ENCODE measurements at places on chromosomes 6 and 20.
A peak's percentile ranks its signal among the peaks of the same experiment; 100 is the strongest.

- DNase-seq, result no peak
Measured at GRCh38 chr6:150705392-150705791, 105.7 kb downstream of the PLEKHG1 start.

DNA sequence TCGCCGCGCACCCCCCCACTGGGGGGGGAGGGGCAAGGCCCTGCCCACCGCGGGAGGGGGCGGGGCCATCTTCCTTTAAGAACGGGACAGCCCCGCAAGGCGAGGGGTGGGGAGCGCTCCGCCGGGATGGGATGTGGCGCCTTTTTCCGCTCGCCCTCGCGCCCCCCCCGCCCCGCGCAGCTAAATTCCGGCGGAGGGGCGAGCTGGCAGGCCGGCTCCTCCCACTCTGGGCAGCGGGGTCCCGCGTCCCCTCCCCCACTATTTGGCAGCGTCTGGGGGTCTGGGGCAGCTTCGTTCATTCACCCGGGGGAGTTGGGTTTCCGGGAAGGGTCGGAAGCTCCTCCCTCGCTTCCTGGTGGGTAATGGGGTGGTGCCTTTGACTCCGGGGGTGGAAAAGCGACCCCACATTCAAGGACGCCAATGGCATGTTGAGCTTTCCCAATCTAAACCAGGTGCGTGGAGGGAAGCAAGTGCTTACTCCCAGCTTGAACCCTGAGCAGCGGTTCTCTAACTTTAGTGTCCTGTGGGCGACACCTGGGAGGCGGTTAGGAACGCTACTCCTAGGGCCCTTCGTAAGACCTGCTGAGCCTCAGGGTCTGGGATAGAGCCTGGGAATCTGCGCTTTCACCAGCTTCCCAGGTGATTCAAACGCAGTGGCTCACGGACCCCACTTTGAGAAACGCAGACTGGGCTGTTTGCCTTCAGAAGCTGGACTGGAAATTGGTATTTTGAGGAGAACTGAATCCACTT is 927 bp downstream of the ASXL1 start:
- peak; percentile 74 for DNase-seq

- no peak for DNase-seq
Measured at GRCh38 chr20:4061987-4062386, 46.6 kb upstream of the RNF24 start.

DNA sequence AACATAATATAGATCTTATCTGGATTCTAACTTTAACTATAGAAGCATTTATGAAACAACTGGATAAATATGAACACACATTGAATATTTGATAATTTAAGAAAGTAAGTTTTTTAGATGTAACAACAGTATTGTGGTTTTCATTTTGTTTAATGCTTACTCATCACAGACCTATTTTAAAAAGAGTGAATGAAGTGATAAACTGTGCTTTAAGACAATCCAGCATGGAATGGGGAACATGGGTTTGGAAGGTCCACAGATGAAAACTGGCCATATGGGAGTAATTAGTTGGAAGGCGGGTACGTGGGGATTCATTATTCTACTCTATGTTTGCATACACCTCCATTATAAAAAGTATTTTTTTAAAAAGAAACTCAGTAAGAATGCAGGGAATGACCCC is 21.2 kb downstream of the EPB41L2 start:
- DNase-seq, result no peak

- DNase-seq, result no peak
Measured at GRCh38 chr6:15364401-15365037, 118.7 kb downstream of the JARID2 start.

- DNase-seq, result no peak
Measured at GRCh38 chr6:163999475-164000125, 585.1 kb downstream of the QKI start.

- DNase-seq, result no peak
Measured at GRCh38 chr6:151701911-151702562, 105.4 kb upstream of the ESR1 start.

DNA sequence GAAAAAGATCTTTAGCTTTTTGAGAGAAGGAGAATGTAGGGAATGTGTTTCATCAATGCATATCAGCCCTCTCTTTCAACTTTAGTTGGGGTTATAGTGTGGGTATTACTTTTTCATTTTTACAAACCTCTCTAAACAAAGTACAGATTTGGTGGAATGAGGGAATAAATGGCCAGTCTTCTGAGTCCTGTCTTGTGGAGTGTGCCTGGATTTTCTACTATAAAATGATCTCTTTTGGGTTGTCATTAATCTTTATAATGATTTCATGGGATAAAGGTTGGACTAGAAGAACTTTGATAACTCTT is 209.3 kb downstream of the RNF144B start:
- no peak for DNase-seq

- no peak for DNase-seq
Measured at GRCh38 chr20:59412875-59413284, 112.5 kb downstream of the EDN3 start.

- DNase-seq, result no peak
Measured at GRCh38 chr6:36463676-36464075, 20.9 kb downstream of the KCTD20 start.

- DNase-seq, result no peak
Measured at GRCh38 chr6:136405420-136406029, 115.9 kb upstream of the BCLAF1 start.

- DNase-seq, result no peak
Measured at GRCh38 chr6:29749668-29750067, 26.4 kb downstream of the HLA-F start.

GRCh38 chr6:20876036-20876435 is 341.8 kb downstream of the CDKAL1 start:
- peak; percentile 55 for DNase-seq

DNA sequence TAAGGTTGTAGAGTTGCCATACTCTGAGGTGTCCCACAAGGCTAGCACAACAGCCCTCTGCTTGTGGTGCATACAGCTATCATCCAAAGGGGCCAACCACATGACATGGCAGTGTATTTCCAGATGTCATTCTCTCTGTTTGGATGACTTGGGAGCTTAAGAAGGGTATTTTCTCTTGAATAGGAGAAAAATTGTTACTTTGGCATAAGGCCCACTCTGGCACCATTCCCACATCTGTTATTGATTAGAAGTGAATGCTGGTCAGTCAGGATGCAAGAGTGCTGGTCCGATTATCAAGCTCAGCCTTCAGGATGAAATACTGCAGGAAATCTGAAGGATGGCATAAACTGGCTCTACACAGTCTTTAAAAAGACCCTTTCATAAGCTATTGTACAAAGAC is 83.6 kb upstream of the C20orf144 start:
- no peak for DNase-seq

GRCh38 chr6:44081753-44082152 is 45.5 kb downstream of the MRPL14 start:
- no peak for DNase-seq

DNA sequence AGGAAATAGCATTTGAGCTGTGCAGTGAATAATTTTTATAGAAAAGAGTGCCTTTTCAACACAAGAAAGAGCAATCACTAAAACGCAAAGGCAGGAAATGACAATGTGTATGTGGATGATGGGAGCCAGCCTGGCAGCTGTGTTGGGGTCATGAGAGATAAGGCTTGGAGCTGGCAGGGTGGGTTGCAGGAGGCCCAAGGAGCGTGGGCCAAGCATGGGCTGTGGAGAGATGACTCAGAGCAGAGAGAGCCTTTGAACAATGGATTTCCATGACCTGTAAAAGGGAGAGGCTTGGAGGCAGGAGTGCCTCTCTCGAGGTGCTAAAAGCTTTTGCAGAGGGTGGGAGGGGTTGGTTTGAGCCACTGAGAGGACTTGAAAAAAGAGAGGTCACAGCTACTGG is 6.6 kb upstream of the TBC1D7 start:
- peak; percentile 69 for DNase-seq

DNA sequence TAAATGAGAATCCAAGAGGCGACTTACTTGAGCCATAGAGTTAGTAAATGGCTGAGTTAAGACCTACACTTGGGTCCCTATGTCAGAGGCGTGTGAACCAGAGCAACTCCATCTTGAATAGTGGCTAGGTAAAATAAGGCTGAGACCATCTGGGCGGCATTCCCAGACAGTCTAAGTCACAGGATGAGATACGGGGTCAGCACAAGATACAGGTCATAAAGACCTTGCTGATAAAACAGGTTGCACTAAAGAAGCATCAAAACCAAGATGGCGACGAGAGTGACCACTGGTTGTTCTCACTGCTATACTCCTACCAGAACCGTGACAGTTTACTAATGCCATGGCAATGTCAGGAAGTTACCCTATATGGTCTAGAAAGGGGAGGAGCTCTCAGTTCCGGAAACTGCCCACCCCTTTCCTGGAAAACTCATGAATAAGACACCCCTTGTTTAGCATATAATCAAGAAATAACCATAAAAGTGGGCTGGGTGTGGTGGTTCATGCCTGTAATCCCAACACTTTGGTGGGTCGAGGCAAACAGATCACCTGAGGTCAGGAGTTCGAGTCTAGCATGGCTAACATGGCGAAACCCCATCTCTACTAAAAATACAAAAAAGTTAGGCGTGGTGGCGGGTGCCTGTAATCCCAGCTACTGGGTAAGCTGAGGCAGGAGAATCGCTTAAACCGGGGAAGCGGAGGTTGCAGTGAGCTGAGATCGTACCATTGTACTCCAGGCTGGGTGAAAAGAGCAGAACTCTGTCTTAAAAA is 43.9 kb upstream of the EEF1A1 start:
- no peak for DNase-seq

GRCh38 chr20:33370291-33370690 is 31.0 kb downstream of the CDK5RAP1 start:
- DNase-seq, result no peak

GRCh38 chr20:53939572-53940359 is 130.6 kb downstream of the BCAS1 start:
- DNase-seq, result peak; percentile 95

GRCh38 chr6:52363228-52363867 is 1.4 kb downstream of the PAQR8 start:
- DNase-seq, result no peak

GRCh38 chr6:166440729-166441128 is 58.0 kb upstream of the MPC1 start:
- DNase-seq, result no peak

GRCh38 chr20:6993011-6993410 is 225.5 kb downstream of the BMP2 start:
- no peak for DNase-seq

GRCh38 chr6:148470606-148471465 is 128.2 kb downstream of the SASH1 start:
- DNase-seq, result no peak

GRCh38 chr20:24382331-24382730 is 87.1 kb upstream of the SYNDIG1 start:
- DNase-seq, result peak; percentile 73

GRCh38 chr6:169337886-169338445 is 84.3 kb upstream of the THBS2 start:
- no peak for DNase-seq

- no peak for DNase-seq
Measured at GRCh38 chr6:105336986-105337385, 65.9 kb downstream of the PREP start.

GRCh38 chr20:43731469-43731868 is 4.7 kb upstream of the GTSF1L start:
- no peak for DNase-seq

DNA sequence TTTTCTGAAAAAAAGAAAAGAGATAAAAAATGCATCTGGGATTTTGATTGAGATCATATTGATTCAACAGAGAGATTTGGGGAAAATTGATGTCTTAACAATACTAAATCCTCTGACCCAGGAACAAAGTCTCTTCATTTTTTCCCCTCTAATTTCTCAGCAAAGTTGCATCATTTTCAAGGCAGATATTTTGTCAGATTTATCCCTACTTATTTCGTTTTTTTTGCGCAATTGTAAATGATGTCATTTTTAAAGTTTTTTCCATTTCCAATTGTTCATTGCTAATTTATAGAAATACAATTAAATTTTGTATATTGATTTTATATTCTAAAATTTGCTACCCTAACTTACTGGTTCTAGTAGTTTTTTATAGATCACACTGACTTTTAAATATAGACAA is 97.7 kb upstream of the TMEM170B start:
- no peak for DNase-seq

GRCh38 chr6:80733641-80734040 is 627.2 kb downstream of the BCKDHB start:
- DNase-seq, result no peak
